ENCODE measurements at places on chromosomes 4 and X.

GRCh38 chrX:113058634-113059033 lies 218.0 kb upstream of the AMOT start:
- DNase-seq: no peak

DNA sequence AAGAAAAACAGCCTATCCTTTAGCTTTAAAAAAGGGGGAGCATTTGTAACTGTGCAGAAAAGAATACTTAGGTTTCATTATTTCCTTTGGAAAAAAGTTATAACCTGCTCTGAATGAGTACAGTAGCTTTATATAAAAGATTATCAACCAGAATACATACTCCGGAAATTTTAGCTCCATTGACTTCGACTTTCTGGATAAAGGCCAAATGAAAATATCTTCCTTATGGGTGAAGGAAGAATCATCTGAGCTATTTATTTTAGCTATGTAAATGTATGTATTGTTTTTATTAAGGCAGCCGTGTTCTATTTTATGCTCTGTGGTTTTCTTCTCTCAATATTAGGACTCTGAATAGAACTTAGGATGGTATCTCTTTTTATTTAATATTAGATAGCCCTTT lies 69.0 kb upstream of the ETNPPL start:
- DNase-seq: no peak

- DNase-seq: no peak
Measured at GRCh38 chr4:30264465-30264864, 455.7 kb upstream of the PCDH7 start.

GRCh38 chr4:99149426-99150019 lies 5.4 kb upstream of the ADH4 start:
- DNase-seq: no peak

DNA sequence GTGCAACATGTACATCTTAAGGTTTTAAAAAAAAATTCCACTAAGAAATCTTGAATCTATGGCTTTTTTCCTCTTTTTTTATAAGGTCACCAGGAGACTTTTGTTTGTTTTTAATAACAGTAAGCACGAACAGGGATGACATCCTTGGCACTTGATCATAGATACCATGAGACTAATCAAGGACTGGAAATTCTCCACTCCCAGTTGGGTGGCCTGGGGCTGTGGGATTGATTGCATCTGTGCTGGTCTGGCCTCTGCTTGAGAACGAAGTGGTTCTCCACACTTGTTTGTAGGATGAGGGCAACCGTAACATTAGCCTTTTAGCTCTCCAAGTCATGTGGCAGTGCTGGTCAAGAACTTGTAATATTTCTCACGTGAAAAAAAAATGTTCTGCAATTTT lies 35.4 kb downstream of the SNX25 start:
- DNase-seq: no peak

DNA sequence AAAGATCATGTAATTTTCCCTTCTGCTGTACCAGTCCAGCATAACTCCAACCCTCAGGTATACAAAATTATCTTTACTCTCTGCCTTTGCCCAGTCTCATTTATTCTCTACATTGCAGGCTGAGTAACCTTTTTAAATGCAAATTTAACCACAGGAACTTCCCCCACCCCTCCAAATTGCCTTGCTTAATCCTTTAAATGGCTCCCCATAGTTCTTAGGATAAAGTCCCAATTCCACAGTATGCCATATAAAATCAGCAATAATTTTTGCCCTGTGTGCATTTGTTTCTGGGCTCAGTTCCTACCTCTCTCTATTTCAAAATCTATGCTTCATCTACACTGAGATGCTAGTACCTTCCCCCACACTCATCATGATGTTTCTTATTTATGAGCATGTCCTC lies 879.7 kb downstream of the RPA4 start:
- no peak for DNase-seq

- DNase-seq: no peak
Measured at GRCh38 chr4:8089862-8090261, 68.8 kb downstream of the ABLIM2 start.

DNA sequence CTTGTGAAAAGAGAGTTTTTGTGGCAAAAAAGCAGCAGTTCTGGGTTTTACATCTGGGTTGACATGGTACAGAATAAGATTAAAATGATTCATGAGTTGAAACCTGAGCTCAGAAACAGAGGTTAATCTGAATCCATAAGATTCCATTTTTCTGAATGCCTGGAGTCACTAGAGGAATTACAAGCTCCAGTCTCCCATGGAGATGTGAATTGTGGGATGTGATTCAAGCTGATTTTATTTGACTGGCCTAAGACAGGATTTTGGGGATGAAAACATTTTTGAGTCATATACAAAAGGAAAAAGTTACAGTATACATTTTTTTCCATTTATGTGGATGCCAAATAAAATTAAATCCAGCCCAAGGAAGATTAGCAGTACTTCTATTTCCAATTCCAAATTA lies 161.1 kb downstream of the RBM46 start:
- DNase-seq: no peak

DNA sequence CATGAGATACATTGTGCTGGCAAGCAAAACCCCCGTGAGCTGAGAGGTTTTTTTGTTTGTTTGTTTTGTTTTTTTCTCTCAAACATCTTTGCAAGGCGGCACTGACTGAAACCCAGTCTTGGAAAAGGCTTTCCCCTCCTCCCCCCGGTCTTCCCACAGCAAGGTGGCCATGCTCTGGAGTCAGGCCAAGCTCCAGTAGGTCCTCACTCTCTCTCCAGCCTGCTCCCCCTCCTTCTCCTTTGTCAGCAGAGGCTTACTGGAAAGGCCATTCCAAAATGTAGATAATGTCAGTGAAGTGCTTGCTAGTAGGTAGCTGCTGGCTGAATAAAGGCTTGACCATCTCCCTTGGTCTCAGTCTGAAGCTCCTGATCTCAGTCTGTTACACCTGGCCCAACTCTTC lies 32.6 kb downstream of the FRMPD3 start:
- no peak for DNase-seq

- DNase-seq: no peak
Measured at GRCh38 chr4:149306537-149306936, 509.1 kb downstream of the IQCM start.

GRCh38 chr4:81789158-81789557 lies 317.5 kb upstream of the RASGEF1B start:
- DNase-seq: no peak

DNA sequence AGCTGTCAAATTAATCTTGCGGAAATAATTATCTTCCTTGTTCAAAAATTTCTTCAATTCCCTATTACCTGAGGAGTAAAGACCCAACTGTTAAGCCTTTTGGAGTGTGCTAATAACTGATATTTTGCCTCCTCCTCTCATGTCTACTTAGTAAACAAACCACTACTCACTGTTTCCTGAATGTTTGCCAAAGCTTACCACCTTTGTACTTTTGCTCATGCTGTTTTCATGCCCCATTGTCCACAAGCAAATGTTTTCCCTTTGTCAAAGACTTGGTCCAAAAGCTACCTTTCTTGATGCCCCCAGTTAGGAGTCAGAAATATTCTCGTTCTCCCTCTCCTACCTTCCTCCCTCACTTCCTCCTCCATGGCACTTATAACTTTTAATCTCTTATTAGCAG lies 226.1 kb downstream of the ENOX2 start:
- no peak for DNase-seq

GRCh38 chr4:53713767-53714166 lies 122.5 kb upstream of the LNX1 start:
- no peak for DNase-seq

GRCh38 chr4:105122350-105122749 lies 24.3 kb upstream of the TET2 start:
- no peak for DNase-seq
